ENCODE measurements at places on chromosomes 7 and 10.

DNA sequence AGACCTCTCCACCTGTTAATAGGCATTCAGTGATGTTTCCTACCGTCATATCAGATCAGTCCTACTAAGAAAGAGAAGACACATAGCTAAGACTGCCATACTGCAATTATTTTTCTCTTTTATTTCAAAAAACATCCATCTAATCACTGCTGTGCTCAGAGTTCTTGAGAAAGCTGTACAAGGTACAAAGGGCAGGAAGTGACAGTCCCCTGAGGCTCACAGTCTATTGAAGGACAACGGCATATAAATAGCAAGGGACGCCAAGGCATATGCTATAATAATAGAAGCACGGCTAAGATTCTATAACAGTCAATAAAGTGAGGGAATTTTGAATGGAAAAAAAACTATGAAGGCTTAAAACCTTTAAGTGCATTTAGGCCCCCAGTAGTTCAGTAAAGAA lies 415.3 kb upstream of the NRP1 start:
- DNase-seq = no peak

DNA sequence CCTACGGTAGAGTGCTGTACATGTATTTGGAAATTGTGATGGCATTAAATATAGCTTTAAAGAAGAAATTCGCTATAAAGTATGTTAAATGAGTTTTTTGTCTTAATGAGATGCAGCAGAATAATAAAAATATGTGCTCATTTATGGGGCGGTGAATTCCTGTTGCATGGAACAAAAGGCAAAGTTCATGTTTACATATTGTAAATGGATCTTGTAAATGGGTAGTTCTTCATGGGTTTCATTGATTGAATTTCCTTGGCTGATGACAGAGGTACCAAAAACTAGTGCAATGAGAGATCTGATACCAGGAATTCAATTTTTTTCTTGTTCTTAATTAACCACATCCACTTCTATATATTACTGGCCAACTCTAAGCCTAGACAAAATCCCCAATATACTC lies 284.2 kb downstream of the SUGCT start:
- DNase-seq = no peak

- no peak for DNase-seq
These were observed 47.0 kb upstream of the ELMO1 start for GRCh38 chr7:37495574-37496184.

GRCh38 chr10:63901881-63902280 lies 380.7 kb downstream of the REEP3 start:
- no peak for DNase-seq

DNA sequence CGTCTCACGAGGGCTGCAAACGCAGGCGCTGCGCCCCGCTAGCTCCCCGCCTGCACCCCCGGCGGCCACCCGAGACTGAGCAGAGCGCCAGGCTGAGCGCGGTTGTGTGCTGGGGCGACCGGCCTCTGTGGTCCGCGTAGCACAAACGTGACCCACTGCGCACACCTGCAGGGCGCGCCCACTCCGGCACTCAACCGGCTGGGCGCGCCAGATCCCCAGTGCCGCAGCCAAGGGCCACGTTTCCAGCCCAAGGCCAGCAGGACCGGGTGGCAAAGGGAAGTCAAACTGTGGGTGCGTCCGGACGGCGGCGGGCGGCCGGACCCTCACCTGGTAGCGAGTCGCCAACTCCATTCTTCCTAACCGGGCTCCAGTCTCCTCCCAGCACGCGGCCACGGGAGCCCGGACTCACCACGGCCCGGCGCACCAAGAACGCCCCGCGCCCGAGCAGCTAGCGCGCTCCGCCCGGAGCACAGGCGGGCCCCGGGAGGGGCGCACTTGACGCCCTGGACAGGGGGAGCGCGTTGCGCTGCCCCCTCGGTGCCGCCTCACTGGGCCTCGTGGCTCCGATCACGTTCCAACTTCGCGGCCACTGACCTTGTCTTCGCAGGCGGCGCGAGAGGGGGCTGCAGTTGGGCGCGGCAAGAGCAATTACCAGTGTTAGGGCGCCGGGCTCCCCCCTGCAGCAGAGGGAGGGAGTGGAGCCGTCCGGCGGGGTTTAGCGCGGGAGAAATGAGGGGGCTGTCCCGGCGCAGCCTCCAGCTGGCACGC lies at the start of gene CDCA7L:
TSS of gene CDCA7L (minus strand) at position 446 of the 768 bp plus-strand sequence. CDS start at position 351, 95 bp downstream.
- peak; percentile 27 for DNase-seq

DNA sequence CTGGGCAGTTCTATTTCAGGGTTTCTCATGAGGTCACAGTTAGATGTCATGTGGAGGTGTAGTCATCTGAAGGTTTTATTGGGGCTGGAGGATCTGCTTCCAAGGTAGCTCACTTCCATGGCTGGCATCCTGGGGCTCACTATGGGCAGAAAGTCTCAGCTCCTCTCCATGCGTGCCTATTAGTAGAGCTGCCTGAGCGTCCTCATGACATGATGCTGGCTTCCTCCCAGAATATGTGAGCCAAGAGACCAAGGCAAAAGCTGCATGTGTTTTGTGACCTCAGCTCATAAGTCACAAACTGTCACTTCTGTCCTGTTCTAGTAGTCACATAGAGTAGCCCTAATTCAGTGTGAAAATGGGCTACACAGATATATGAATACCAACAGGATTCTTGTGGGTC lies 524.4 kb downstream of the SUGCT start:
- no peak for DNase-seq
